Lower leg skin (tissue), 4 donors: ENCODE measurements at places on chromosomes 7 and 10. TPM values are rescaled to one million over a fixed set of nuclear protein-coding genes. Genes with fewer than 3 reads are reported as not detected.

DNA sequence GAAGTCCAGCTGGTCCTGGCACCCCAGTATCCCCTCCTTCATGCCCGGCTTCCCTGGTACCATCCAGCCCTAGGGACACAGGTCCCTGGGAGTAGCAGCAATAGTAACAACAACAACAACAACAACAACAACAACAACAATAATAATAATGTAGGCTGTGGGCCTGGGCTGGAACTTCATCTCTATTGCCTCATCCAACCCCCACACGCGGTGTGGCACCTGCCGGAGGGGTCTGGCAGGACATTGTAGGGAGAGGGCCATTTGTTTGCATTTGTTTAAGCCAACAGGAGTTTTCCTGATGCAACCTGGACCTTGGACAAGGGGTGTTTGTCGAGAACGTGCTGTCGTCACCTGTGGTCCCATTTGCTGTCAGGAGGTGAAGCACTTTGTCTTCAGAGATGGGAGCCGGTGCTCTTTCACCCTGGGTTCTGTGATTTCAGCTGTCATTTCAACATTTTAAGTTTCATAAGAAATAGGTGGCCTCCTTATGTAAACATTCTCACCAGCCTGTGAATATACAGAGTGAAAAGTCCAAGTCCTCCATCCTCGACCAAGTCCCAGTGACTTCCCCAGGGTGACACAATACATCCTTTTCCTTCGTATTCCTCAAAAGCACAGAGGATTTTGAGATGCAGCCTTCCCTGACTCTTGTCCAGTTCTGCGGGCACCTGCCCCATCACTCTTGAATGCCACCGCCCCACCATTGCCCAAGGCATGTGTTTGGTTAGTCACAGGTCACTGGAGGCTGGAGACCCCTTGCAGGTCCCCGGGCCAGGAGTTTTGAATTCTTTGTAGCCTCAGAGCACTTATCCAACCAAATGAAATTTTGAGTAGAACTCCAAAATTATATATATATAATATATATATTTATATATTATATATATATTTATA, 9.2 kb downstream of the LHPP start:
- no peak for DNase-seq

GRCh38 chr7:12623885-12624498, 53.5 kb downstream of the SCIN start:
- DNase-seq = no peak

GRCh38 chr10:110425684-110426293, 71.9 kb upstream of the DUSP5 start:
- no peak for DNase-seq

GRCh38 chr7:30309842-30310435, 25.5 kb downstream of the ZNRF2 start:
- DNase-seq = no peak

DNA sequence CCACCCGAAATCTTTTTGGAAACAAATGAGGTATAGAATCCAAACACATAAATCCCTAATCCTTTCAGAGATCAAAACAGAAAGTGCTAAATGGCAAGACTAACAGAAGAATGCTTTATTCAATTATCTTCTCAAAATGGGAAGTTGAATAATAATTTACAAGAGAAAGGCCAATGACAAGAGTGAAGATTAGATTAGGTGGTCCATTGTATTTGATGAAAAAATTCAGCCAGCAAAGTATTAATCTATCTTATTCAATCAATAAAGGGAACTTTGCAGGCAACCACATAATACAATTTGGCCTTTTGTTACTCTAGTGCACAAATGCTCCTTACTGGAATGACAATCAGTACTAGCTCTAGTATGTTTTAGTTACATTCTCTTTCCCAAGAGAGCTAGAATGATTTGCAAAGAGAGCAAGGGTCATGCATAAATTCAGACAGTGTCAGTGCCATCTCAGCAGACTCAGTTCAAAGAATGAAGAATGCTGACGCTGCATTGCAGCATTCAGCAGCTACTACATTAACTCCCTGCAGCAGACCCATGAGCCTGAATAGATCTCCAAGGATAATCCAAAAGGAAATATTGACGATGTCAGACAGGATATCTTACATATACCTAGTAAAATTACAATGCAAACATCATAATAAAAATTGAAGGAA, 131.8 kb downstream of the ANK3 start:
- no peak for DNase-seq

The PRSS1 gene
- total RNA-seq = not detected

DNA sequence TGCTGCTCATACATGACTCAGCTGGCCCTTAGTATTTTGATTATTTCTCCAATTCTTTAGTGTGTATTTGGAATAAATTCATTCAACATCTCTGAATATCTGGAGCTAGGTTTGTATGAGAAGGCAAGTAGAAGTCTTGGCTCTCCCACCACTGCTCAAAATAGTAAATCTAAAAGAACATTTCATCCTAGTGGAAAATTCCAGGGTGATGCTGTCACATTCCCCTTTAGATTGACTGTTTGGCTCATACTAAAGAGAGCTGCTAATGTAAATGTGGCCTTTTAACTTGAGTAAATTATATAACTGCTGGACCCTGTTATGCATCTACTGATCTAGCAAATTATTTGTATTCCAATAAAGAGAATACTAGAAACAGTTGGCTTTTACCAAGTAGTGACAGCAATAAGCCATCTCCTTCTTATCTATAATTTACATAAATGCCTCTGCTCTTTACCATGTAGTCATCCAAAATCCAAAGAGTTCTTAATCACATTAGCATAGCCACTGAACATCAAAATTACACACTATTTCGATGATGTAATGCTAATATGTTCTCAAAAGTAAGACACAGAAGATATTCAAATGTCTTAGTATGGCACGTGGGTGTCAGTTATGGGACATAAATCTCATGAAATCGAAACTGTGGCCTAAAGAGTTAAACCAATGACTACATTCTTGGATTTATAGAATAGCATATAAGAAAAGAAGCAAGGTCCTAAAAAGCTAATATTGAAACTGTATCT, 86.9 kb upstream of the KCND2 start:
- no peak for DNase-seq

DNA sequence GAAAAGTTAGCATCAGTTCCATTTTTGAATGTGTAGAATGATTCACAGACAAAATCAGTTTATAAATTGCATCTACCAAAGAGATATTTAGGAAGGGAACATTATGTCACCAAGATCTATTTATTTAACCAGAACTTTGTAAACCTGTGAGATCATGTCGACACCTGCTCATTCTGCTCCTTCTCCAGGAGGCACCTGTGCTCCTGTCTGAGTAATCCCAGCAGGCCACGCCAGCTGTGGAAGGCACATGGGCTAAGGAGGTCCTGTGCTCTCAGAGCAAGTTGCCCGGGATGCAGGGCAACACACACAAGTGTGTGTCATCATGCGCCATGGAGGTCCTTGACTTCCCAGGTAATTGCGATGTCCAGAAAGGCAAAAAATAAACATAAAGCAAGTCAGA, 45.5 kb upstream of the ADARB2 start:
- no peak for DNase-seq

- no peak for DNase-seq
Observed at GRCh38 chr7:133625046-133625445, 372.2 kb downstream of the EXOC4 start.

The RAPGEF5 gene
- 47.7 TPM for total RNA-seq

DNA sequence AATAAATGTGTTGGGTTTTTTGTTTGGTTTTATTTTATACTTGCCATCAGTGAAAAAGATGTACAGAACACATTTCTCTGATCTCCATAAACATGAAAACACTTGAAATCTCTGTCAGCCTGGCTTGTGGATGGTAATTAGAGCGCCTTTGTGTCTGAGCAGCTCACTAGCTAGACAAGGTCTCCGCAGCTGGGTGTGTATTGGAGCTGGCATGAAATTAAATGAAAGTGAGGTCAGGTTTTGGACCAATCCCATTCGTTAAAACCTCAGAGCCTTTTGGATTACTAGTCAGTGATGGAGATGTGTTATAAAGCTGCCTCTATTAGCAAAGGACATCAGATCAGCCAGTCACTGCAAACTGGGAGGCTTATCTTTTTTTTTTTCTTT, 2.7 kb downstream of the FRAT1 start:
- DNase-seq = no peak

- no peak for DNase-seq
Observed at GRCh38 chr10:124212702-124213101, 119.3 kb upstream of the CHST15 start.

The HOXA5 gene
- 6.4 TPM for total RNA-seq

The NPTX2 gene
- 4.5 TPM for total RNA-seq

- no peak for DNase-seq
Observed at GRCh38 chr7:111785076-111785475, 222.8 kb upstream of the IMMP2L start.

GRCh38 chr10:36488579-36488978, 636.8 kb upstream of the ANKRD30A start:
- DNase-seq = no peak

The PHTF2 gene
- total RNA-seq = 10.8 TPM

- DNase-seq = no peak
Observed at GRCh38 chr7:43642897-43643630, 60.2 kb downstream of the STK17A start.

GRCh38 chr7:55787796-55788195, 74.8 kb downstream of the SEPTIN14 start:
- DNase-seq = peak; percentile 53

The RELN gene
- 1.5 TPM for total RNA-seq

DNA sequence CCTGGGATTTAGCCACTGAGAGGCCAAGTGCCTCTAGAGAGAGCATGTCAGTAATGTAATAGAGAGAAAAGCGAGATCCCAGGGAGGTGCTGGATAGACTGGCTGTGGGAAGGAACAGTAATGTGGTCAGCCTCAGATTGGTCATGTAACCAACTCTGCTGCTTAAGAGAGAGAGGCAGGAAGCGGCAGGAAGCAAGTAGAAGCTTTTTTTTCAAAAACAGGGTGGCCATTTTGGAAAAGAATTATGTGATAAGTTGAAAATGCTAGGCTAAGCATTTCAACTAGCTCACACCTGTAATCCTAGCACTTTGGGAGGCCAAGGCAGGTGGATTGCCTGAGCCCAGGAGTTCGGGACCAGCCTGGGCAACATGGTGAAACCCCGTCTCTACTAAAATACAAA, 3.7 kb upstream of the PCOLCE start:
- no peak for DNase-seq

The CPXM2 gene
- 3.8 TPM for total RNA-seq

The GPNMB gene
- total RNA-seq = 554 TPM

- no peak for DNase-seq
Observed at GRCh38 chr10:77967611-77968022, 41.1 kb upstream of the DLG5 start.

- DNase-seq = no peak
Observed at GRCh38 chr7:40192036-40192435, 57.2 kb downstream of the SUGCT start.

The NEUROD6 gene
- not detected for total RNA-seq

- DNase-seq = no peak
Observed at GRCh38 chr7:157113607-157114006, 25.1 kb upstream of the UBE3C start.

The MKI67 gene
- total RNA-seq = 2.7 TPM

The LRRD1 gene
- not detected for total RNA-seq

DNA sequence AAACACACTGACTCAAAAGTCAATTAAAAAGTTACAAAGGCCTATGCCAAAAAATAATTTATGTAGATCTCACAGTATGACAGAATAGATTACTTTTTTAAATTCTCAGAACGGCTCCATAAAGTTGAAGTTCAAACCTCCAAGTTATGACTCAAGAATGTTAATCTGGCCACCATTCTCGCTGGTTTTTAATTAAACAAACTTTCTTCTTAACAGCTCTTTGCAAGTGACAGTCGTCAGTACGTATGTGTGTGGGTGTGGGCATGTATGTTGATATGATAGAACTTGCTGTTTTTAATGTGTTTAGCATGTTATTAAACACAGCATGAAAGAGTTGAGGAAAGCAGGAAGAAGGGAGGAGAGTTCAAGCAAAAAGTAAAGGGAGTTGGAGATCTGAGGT, 18.5 kb downstream of the PRKCQ start:
- no peak for DNase-seq

GRCh38 chr7:30116771-30117170, 18.0 kb upstream of the MTURN start:
- DNase-seq = no peak

The PLXNA4 gene
- total RNA-seq = 5.1 TPM

The TAC1 gene
- 0.55 TPM for total RNA-seq

DNA sequence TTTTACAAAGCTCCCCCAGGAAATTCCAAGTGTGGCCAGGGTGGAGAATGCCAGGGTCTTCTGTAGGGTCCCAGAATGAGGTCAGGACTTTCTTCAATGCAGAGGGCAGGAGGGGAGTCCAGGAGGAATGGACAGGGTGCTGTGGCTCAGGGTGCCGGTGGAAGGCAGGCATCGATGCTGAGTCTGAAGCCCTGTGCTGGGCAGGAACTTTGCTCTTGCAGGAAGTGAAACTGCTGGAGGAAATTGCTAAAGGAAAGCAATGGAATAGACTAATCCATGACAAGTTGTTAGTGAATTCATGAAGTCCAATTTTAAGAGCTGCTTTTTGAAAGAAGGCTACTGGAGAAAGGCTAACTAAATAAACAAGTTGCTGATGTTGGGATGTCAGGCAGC, 14.8 kb downstream of the PTPRE start:
- DNase-seq = peak; percentile 79

DNA sequence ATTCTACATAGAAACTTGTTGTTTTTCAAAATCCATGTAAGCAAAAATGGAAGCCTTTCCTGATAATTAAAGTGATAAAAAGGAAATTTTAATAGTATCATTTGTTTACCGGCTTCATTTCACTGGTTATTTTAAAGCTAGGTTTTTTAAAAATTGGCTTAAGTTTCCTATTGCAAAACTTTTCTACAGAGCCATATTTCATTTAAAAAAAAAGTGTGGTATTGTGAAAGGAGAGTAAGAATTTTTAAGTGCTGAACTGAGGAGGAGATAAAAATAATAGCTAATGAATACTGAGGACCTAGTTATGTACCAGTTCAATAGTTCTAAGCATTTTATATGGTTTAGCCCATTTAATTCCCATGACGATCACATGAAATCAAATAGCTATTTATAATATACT, 172.2 kb upstream of the COL1A2 start:
- no peak for DNase-seq

The DDC gene
- not detected for total RNA-seq

The NME8 gene
- not detected for total RNA-seq

DNA sequence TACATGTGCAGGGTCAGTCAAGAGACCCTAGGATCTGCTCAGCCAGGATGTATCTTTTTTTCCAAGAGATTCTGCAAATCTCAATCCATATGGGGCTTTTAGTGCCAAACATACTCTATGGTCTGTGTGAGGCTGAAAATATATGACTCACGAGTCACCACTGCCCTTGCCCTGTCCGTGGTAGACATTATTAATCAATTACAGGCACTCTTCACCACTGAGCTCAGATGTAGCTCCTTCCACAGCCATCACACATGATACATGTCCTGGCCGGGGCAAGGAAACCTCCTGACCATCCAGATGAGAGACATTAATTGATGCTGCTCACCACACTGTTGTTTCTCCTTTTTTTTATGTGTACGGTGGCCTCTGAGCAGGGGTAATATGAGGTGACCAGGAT, 90.2 kb upstream of the RET start:
- DNase-seq = no peak

The IFIT1B gene
- not detected for total RNA-seq

The CLEC2L gene
- not detected for total RNA-seq

- no peak for DNase-seq
Observed at GRCh38 chr7:19121977-19122588, 4.6 kb upstream of the TWIST1 start.

GRCh38 chr7:114937446-114937845, 15.6 kb downstream of the MDFIC start:
- no peak for DNase-seq
